ENCODE measurements at places on chromosomes 12 and 14.

DNA sequence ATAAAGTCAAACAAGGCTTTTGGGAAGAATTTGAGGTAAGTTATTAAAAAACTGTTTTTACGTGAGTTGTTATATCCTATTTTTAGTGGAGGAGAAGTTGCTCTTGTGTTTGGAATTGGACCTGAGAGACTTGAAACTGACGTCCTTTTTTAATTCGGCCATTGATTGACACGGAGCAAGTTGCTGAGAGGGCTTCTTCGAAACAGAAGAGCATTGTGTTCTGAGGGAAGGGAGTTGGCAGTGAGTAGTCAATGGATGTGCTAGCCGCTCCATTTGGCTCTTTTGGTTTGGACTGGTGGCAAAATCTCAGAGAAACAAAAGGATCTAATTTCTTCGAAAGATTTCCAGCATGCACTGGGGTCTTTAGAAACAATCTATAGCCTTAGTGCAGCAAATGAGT, 37.3 kb downstream of the PTPN11 start:
- no peaks in the 10 kb centered on the region for H3K4me1 ChIP-seq
- H3K27me3 ChIP-seq = no peaks in the 10 kb centered on the region
- DNase-seq = no peak
- H3K27ac ChIP-seq = no peak overlapping the region

DNA sequence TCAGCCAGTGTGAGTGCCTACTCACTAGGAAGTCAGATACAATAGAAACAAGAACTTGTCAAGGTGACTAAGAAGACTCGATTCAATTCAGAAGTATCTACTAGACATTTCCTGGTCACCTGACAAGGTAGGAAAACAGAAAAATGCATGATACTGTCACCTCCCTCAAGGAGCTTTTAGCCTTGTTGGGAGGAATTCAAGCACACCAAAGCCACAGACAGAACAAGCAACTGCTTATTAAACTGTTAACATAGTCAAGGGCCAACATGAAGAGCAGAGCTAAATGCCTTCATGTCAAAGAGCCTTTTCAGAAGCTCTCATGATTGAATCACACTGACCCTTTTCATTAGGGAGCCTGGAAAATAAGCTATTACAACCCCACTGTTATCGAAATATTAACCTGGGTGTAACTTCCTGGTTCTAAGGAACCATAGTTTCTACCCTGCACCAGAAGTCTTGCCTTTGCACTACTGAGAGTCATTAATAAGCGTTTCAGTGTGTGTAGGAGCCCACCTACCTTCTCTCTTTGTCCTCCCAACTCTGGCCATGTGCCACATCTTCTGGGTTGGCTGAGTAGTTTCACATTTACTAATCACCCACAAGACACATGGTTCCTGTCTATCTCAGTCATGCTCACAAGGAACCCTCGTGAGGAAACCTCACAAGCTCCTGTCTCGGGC, 31.0 kb upstream of the LGALS3 start:
- peaks cover 20% of the 10 kb centered on the region for H3K4me1 ChIP-seq
- H3K27me3 ChIP-seq = no peaks in the 10 kb centered on the region
- no peak overlapping the region for H3K4me3 ChIP-seq

GRCh38 chr14:61502459-61503093, 181.2 kb downstream of the PRKCH start:
- H3K4me1 ChIP-seq = peaks cover 47% of the 10 kb centered on the region
- peak overlapping the region; percentile 84 for H3K4me3 ChIP-seq
- peaks cover 1% of the 10 kb centered on the region for H3K36me3 ChIP-seq

- H3K36me3 ChIP-seq = peaks cover 1% of the 10 kb centered on the region
- H3K4me3 ChIP-seq = no peak overlapping the region
- H3K27ac ChIP-seq = no peak overlapping the region
- peaks cover 2% of the 10 kb centered on the region for H3K27me3 ChIP-seq
- no peak for DNase-seq
These were observed 14.8 kb upstream of the ETNK1 start for GRCh38 chr12:22610131-22610530.

DNA sequence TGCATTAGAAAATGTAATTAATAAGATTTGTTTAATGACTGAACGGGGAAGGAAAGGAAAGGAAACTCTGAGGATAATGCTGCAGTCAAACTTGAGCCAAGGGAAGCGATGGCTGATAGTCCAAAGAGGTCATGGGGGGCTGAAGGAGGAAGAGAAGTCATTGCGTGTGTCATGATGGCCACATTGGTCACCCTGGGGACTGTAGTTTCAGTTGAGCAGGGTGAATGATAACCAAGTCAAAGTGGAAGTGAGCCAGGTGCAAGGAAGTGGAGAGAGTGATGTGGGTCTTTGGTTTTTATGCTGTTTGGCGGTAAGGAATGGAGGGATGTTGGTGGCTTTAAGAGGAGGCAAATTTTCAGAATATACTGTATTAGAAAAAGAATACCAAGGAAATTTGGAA, 21.6 kb downstream of the C12orf75 start:
- no peak for DNase-seq
- peaks cover 25% of the 10 kb centered on the region for H3K4me1 ChIP-seq
- peaks cover 19% of the 10 kb centered on the region for H3K36me3 ChIP-seq
- H3K27ac ChIP-seq = no peak overlapping the region
- H3K4me3 ChIP-seq = peak overlapping the region; percentile 14

DNA sequence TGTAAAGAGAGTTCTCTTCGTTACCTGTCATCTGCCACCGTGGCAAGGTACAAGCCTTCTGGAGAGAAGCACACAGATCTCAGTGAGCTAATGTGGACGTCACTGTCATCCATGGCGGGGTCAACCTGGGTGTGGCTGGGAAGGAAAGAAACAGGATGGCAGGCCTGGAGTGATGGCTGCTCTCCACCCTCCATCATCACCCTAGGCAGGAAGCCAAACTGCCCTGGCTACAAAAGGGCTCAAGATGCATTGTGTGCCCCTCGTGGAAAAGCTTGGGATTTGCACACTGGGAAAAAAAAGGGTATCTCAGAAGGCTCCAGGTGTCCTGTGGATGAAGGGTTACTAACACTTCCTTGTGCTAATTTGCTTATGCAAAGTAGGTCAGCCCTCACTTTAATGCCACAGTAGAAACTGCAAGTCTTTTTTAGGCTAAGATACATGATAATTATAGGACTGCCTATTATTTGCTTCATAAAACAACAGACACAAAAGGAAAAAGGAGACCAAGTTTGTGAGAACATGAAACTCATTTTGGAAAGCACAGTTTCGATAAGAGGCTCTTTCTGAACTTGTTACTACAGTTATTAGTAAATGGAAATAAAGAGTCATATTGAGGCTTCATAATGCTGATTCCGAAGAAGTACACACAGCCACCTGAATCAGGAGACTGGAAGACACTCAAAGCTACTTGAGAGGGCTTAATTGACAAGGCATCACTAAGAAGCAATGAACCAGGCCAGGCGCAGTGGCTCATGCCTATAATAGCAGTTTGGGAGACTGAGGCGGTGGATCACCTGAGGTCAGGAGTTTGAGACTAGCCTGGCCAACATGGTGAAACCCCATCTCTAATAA, 18.9 kb downstream of the RFC5 start:
- H3K4me3 ChIP-seq = peak overlapping the region; percentile 16
- peaks cover 12% of the 10 kb centered on the region for H3K36me3 ChIP-seq
- peaks cover 11% of the 10 kb centered on the region for H3K4me1 ChIP-seq
- H3K27me3 ChIP-seq = no peaks in the 10 kb centered on the region

GRCh38 chr14:54366736-54367735, 29.8 kb upstream of the CDKN3 start:
- no peak overlapping the region for H3K27ac ChIP-seq
- H3K4me3 ChIP-seq = no peak overlapping the region

GRCh38 chr14:38211255-38211735, 3.6 kb downstream of the SSTR1 start:
- H3K27ac ChIP-seq = no peak overlapping the region
- no peaks in the 10 kb centered on the region for H3K4me1 ChIP-seq
- no peak for DNase-seq
- no peak overlapping the region for H3K4me3 ChIP-seq
- no peaks in the 10 kb centered on the region for H3K36me3 ChIP-seq

- no peaks in the 10 kb centered on the region for H3K4me1 ChIP-seq
- no peak overlapping the region for H3K27ac ChIP-seq
- H3K4me3 ChIP-seq = no peak overlapping the region
- peaks cover 9% of the 10 kb centered on the region for H3K27me3 ChIP-seq
- DNase-seq = no peak
These were observed 409.6 kb downstream of the MED13L start for GRCh38 chr12:115867854-115868253.

- DNase-seq = no peak
- H3K4me3 ChIP-seq = no peak overlapping the region
- peak overlapping the region; percentile 46 for H3K27ac ChIP-seq
- peaks cover 37% of the 10 kb centered on the region for H3K36me3 ChIP-seq
- no peaks in the 10 kb centered on the region for H3K27me3 ChIP-seq
These were observed 25.6 kb downstream of the MDM1 start for GRCh38 chr12:68306564-68306963.

- peak overlapping the region; percentile 88 for H3K4me3 ChIP-seq
- DNase-seq = no peak
- peak overlapping the region; percentile 91 for H3K27ac ChIP-seq
- peaks cover 35% of the 10 kb centered on the region for H3K4me1 ChIP-seq
These were observed 1.0 kb downstream of the BLTP3B start for GRCh38 chr12:100141666-100141997.

DNA sequence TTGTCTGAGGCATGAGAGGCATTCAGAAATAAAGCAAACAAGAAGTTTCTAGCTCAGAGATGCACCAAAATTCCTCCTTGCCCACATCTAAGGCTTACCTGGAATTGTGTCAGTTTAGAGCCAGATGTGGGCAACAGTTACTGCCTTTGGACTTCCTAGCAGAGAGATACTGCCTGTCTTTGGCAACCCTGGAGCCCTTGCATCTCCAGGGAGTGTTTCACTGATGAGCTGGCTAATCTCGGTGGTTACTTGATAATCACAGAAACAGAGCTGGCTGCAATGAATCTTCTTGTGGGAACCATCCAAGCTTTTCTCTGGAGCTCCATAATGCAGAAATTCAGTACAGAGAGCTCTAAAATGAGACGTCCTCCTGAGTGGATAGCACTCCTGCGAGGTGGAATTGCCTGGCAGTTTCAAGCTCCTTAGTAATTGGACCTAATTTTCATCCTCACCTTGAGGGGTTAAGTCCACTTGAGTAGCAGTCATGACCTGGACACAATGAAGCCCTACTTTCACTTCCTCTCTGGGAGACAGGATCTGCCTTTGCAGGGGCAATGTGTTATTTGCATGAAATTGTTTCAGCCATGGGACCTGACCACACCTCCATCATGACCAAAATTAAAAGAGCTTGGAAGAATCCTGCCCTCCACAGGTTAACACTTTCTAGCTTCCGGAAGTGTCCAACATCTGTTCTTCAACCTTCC, 108.8 kb upstream of the ARHGAP5 start:
- H3K4me1 ChIP-seq = peaks cover 15% of the 10 kb centered on the region
- no peak overlapping the region for H3K27ac ChIP-seq
- H3K27me3 ChIP-seq = no peaks in the 10 kb centered on the region
- H3K36me3 ChIP-seq = no peaks in the 10 kb centered on the region

GRCh38 chr14:79351011-79351410, 860.3 kb downstream of the DIO2 start:
- H3K4me1 ChIP-seq = no peaks in the 10 kb centered on the region
- no peaks in the 10 kb centered on the region for H3K36me3 ChIP-seq
- no peak overlapping the region for H3K4me3 ChIP-seq
- H3K27me3 ChIP-seq = no peaks in the 10 kb centered on the region
- DNase-seq = no peak

DNA sequence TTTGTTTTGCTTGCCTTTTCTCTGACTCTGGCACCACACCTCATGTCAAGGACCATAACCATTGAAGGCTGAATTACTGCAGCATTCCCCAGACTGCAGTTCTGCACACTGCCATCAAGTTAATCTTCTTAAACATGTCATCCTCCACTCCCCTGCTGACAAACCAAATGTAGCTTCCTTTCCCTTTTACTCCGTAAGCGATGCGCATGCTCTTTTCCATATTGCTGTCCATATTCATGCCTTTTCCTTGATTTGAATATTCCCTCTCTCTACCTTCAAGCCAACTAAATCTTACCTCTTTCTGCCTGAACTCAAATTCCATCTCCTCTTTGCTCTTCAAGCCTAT, 13.6 kb downstream of the GPX2 start:
- no peak overlapping the region for H3K27ac ChIP-seq
- H3K4me3 ChIP-seq = no peak overlapping the region
- no peaks in the 10 kb centered on the region for H3K27me3 ChIP-seq

DNA sequence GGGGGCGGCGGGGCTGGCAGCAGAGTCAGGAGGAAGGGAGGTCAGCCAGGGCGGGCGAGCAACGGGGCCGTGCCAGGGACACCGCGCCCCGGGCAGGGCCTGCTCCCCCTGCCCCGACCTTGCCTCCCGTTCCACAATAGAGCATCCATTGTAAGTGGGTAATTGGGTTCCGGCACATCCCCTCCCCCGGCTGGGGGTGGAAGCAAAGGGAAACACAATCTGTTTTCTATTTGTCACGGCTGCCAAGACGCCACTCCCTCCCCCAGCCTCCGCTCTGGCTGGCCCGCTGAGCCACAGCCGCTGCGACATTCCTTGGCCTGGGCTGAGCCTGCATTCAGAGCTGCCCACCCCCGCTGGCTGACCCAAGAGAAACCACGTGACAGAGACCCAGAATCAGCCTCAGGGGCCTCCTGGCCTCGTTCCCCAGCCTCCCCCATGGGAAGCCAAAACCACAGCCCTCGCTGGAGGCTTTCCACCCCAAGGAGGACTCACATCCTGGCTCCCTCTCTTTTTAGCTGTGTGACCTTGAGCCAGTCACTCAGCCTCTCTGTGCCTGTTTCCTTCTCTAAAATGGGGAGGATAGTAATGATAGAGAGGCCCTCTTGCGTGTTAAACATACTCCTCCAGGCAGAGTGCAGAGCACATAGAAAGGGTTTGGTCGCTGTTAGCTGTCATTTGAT, 117.6 kb downstream of the SCARB1 start:
- peaks cover 7% of the 10 kb centered on the region for H3K4me1 ChIP-seq
- H3K4me3 ChIP-seq = no peak overlapping the region
- H3K27ac ChIP-seq = no peak overlapping the region
- DNase-seq = no peak
- H3K36me3 ChIP-seq = no peaks in the 10 kb centered on the region

- no peak for DNase-seq
- H3K4me3 ChIP-seq = no peak overlapping the region
- H3K27me3 ChIP-seq = peaks cover 1% of the 10 kb centered on the region
- H3K4me1 ChIP-seq = no peaks in the 10 kb centered on the region
- H3K36me3 ChIP-seq = peaks cover 4% of the 10 kb centered on the region
These were observed 366.0 kb upstream of the DDHD1 start for GRCh38 chr14:53519137-53519536.

- H3K27me3 ChIP-seq = no peaks in the 10 kb centered on the region
- peaks cover 11% of the 10 kb centered on the region for H3K4me1 ChIP-seq
- H3K4me3 ChIP-seq = no peak overlapping the region
- no peak for DNase-seq
- no peak overlapping the region for H3K27ac ChIP-seq
These were observed 16.2 kb downstream of the SLC25A29 start for GRCh38 chr14:100289916-100290606.

GRCh38 chr12:6635856-6636531, at the start of gene LPAR5:
TSS of gene LPAR5 (minus strand) at chr12:6635959. CDS start at chr12:6621248, 14,711 bp downstream.
- H3K4me1 ChIP-seq = peaks cover 60% of the 10 kb centered on the region
- peaks cover 2% of the 10 kb centered on the region for H3K36me3 ChIP-seq
- peak within 1 kb of the TSS; percentile 93 for H3K4me3 ChIP-seq
- H3K27me3 ChIP-seq = no peaks in the 10 kb centered on the region
- DNase-seq = no peak

GRCh38 chr14:22418631-22419030, 170.4 kb downstream of the DAD1 start:
- H3K27me3 ChIP-seq = peaks cover 8% of the 10 kb centered on the region
- peak overlapping the region; percentile 24 for H3K4me3 ChIP-seq
- H3K36me3 ChIP-seq = no peaks in the 10 kb centered on the region
- H3K27ac ChIP-seq = no peak overlapping the region
- peaks cover 20% of the 10 kb centered on the region for H3K4me1 ChIP-seq
- no peak for DNase-seq

GRCh38 chr12:113853491-113853890, 112.6 kb downstream of the RBM19 start:
- H3K4me1 ChIP-seq = no peaks in the 10 kb centered on the region
- peaks cover 36% of the 10 kb centered on the region for H3K36me3 ChIP-seq
- H3K27me3 ChIP-seq = no peaks in the 10 kb centered on the region
- H3K27ac ChIP-seq = no peak overlapping the region

All from memory B cell (primary cell).